ENCODE measurements at places on chromosomes 5 and 9.

GRCh38 chr5:168706655-168707069 is 127.5 kb upstream of the PANK3 start:
- no peak for DNase-seq

- no peak for DNase-seq
Measured at GRCh38 chr5:101260857-101261256, 357.8 kb upstream of the ST8SIA4 start.

DNA sequence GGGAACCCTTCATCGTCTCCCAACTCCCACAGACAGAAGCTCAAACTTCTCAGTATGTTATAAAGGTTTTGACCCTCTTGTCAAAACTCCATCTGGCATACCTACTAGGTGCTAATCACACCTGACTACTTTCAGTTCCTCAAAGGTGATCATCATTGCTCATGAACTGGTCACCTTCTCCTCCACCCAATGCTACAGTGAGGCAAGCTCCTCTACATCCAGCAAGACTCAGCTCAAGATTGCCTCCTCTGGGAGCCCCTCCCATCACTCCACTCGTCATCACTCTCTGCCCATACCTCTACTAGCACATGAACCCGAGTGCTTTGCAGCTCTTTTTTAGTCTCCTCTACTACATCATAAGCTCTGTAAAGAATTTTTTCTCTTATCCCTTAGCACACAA is 102.4 kb downstream of the LPAR1 start:
- DNase-seq: no peak

- DNase-seq: no peak
Measured at GRCh38 chr5:17225520-17225919, 8.1 kb downstream of the BASP1 start.

DNA sequence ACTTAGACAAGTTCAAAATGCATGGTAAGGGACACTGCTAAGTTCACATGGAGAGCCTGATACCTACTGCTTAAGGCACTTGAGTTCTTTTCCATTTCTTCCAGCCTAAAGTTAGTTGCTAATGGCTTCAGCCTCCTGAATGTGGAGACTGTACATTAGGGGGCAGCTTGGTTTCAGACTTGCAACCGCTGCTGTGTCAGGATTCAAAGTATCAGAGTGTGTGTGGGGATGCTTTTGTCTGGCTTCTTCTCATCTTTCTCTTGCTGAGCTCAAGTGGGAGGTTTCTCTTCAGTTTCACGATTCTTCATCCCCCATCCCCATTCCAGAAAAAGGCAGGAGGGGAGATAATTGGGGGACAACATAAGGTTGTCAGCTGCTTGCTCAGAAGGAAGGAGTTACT is 49.4 kb downstream of the ATP10B start:
- DNase-seq: no peak

GRCh38 chr5:154178661-154179060 is 11.9 kb upstream of the GALNT10 start:
- no peak for DNase-seq

GRCh38 chr9:82820186-82820585 is 242.8 kb downstream of the RASEF start:
- DNase-seq: no peak

- no peak for DNase-seq
Measured at GRCh38 chr9:111566234-111566633, 33.2 kb downstream of the PTGR1 start.

DNA sequence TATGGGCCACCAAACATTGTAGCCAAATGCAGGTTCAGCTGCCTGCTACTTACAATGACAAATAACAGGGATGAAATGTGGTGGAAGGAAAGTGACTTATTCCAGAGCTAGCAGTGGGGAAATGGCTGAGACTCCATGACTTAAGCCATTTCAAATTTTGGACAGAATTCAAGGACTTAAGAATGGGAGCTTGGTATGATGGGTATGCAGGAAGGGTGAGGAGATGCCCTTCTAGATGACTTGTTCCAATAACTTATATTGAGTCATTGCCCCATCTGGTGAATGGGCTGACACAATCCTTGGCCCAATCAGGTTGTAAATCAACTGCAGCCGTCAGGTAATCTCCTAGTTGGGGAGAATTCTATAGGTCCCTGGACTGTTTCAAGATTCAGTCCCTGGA is 230.7 kb upstream of the SGCD start:
- DNase-seq: no peak

DNA sequence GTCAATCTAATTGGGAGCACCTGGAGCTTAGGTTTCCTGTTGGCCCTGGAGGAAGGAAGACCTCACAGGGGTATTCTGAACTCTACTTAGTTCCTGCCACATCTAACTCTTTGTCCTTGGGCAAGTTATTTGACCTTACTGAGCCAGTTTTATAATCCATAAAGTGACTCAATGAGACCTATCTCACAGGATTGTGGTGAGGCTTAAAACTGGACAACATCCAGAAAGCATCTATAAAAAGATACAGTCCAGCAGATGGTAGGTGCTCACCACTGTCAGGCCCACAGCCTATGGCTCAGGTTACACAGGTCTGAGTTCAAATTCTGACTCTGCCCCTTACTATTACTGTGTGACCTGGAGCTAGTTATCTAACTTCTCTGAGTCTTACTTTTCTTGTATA is 23.3 kb downstream of the KCNV2 start:
- no peak for DNase-seq

DNA sequence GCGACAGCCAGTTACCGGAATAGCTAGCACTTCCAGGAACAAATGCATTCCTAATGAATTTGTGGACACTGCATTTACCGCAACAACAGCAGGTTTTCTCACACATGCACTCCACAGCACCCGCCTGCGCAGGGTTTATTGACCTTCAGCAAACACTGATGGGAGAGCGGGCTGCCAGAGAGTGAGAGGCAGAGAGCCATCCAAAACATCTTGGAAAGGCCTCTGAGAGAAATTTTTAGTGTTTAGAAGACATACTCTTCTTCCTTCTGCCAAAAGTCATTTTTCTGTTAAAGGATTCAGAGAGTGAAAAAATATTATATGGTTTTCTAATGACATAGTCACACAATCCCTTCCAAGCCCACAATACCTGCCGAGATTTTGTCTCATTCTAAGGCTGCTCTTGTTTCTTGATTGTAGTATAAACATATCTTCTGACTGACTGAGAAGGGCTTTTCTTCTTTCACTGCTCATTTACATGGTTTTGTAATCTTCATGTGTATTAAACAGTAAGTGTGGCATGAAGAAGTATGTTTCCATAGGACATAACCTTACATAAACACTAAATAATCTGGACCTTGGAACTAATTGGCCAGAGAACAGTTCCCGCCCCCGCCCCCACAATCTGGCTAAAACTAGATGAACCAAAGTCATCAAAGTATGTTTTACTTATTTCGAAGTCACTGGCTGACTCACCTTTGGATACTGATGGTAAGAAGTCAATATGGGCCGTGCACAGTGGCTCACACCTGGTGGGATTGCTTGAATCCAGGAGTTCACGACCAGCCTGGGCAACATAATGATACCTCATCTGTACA is 432.5 kb upstream of the MEF2C start:
- no peak for DNase-seq

DNA sequence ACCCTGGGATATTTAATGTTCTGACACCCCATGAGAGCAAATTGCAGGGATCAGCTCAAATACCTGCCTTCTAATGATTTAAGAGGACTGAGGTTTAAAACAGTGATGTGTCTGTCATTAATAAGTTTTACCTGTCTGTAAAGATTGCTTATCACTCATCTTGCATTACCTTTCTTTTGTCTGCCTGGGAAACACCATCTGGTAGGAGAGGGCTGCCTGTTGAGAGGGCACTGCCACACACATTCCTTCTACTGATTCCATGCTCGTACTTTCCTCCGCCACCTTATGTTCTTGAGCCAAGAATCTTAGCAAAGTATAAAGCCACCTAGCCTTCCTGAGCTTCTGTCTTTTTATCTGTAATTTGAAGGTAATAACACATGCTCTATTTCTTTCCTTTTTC is 118.6 kb downstream of the KCTD16 start:
- DNase-seq: no peak

Data from CD4-positive, alpha-beta T cell treated with Interleukin-15 for 4 hours (primary cell).